ENCODE measurements at places on chromosomes 3 and 15.
A peak's percentile ranks its signal among the peaks of the same experiment; 100 is the strongest.

DNA sequence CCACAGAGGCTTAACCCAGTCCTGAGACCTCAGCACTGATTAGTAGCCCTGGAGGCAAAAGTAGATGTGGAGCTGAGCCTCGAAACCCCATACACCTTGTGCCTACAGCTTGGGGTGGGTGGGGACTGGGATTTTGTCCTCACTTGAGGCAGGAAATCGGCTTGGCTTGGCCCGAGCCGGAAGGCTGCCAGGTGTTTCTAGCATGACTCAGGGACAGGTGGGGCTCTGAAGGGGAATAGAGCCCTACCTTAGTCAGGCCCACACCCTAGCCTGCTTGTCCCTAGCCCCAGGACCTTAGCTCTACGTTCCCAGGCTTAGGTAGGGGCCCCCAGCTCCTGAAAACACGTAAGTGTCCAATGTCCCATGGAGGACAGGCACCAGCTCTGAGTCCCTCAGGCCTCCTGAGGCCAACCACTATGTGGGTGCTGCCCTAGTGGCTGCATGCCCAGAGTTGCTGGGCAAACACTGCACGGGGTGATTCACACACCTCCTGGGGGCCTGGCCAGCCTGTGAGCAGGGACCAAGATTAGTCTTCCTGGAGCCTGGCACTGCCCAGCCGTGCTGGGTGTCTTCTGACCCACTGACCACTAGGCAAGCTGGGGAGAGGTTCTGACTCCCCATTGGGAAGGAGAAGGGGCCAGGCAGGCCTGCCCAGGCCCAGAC lies 3.1 kb downstream of the MST1R start:
- no peaks in the 10 kb centered on the region for H3K27me3 ChIP-seq
- no peak overlapping the region for H3K4me3 ChIP-seq
- H3K27ac ChIP-seq, result no peak overlapping the region

DNA sequence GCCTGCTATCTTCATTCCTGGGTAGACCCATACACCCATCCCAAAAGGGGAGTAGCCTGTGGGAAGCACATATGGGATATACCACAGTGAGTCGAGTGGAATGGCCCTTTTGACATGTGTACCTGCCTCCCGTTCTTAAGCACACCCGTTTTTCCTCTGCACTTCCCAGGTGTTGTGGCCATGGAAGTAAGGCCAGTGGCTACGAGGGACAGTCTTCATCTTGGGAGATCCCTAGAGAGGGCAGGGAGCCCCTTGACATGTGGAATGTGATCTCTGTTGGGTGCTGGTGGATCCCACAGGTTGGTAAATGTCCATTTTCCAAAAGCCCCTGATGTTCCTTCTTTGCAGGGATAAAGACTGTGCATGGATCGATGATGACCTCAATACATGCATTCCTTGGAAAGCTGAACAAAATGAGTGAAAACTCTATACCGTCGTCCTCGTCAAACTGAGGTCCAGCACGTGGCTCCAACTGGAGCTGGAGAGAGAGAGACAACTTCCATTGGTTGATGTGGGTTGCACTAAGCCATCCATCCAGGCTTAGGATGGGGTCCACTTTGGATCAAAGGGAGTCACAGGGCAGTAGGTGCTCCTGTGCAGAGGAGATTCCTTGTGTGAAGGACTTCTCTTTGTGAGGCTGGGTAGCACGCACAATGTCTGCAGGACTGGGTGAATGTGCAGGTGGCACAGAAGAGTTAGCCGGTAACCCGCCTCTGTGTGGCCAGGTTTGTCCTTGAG lies 136.8 kb downstream of the SNRPN start:
- peaks cover 87% of the 10 kb centered on the region for H3K36me3 ChIP-seq
- no peak overlapping the region for H3K4me3 ChIP-seq
- no peak for DNase-seq
- no peaks in the 10 kb centered on the region for H3K4me1 ChIP-seq
- H3K27ac ChIP-seq, result no peak overlapping the region

GRCh38 chr3:47225310-47225906 lies 57.2 kb downstream of the KIF9 start:
- H3K4me3 ChIP-seq, result peak overlapping the region; percentile 10
- H3K4me1 ChIP-seq, result peaks cover 34% of the 10 kb centered on the region
- no peaks in the 10 kb centered on the region for H3K27me3 ChIP-seq
- no peak overlapping the region for H3K27ac ChIP-seq

DNA sequence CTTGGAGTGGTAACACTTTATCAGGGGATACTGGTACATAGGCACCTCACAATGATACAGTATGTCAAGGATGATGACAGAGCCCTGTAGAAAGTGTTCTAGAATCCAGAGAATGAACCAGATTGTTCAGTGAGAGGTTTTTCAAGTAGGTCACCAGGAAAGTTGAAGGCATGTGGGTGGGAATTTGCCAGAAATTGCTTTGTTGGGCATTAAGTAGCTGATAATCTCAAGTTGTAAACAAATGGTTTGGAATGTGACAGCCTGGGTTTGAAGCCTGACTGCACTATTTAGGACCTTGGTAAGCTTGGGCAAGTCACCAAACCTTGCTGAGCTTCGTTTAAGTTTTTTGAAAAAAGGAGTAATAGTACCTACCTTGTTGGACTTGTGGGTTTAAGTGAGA lies 12.5 kb downstream of the SLC35G2 start:
- no peaks in the 10 kb centered on the region for H3K4me1 ChIP-seq
- peaks cover 5% of the 10 kb centered on the region for H3K36me3 ChIP-seq
- DNase-seq, result no peak
- H3K4me3 ChIP-seq, result no peak overlapping the region
- peaks cover 24% of the 10 kb centered on the region for H3K27me3 ChIP-seq

- H3K27ac ChIP-seq, result no peak overlapping the region
- no peak overlapping the region for H3K4me3 ChIP-seq
- DNase-seq, result no peak
- peaks cover 8% of the 10 kb centered on the region for H3K4me1 ChIP-seq
- no peaks in the 10 kb centered on the region for H3K36me3 ChIP-seq
Measured at GRCh38 chr15:68272721-68273271, 4.7 kb upstream of the FEM1B start.

GRCh38 chr3:12237912-12238650 lies 50.8 kb upstream of the PPARG start:
- H3K4me1 ChIP-seq, result no peaks in the 10 kb centered on the region
- no peak for DNase-seq
- peaks cover 15% of the 10 kb centered on the region for H3K27me3 ChIP-seq
- H3K4me3 ChIP-seq, result no peak overlapping the region

- no peak for DNase-seq
- no peaks in the 10 kb centered on the region for H3K27me3 ChIP-seq
- no peak overlapping the region for H3K27ac ChIP-seq
- H3K4me1 ChIP-seq, result peaks cover 5% of the 10 kb centered on the region
- H3K36me3 ChIP-seq, result peaks cover 15% of the 10 kb centered on the region
Measured at GRCh38 chr3:104632521-104632920, 734.2 kb upstream of the ALCAM start.

- no peaks in the 10 kb centered on the region for H3K36me3 ChIP-seq
- no peak overlapping the region for H3K4me3 ChIP-seq
- peaks cover 25% of the 10 kb centered on the region for H3K27me3 ChIP-seq
- no peak overlapping the region for H3K27ac ChIP-seq
Measured at GRCh38 chr15:66655511-66655910, 46.5 kb upstream of the SMAD6 start.

GRCh38 chr3:46469680-46470357 lies 5.1 kb upstream of the LTF start:
- H3K27ac ChIP-seq, result no peak overlapping the region
- H3K27me3 ChIP-seq, result peaks cover 24% of the 10 kb centered on the region
- H3K4me3 ChIP-seq, result no peak overlapping the region
- peaks cover 2% of the 10 kb centered on the region for H3K36me3 ChIP-seq
- H3K4me1 ChIP-seq, result no peaks in the 10 kb centered on the region

GRCh38 chr15:66017000-66017399 lies 147.7 kb downstream of the RAB11A start:
- H3K4me3 ChIP-seq, result no peak overlapping the region
- H3K36me3 ChIP-seq, result no peaks in the 10 kb centered on the region
- no peak for DNase-seq
- peaks cover 15% of the 10 kb centered on the region for H3K27me3 ChIP-seq
- no peak overlapping the region for H3K27ac ChIP-seq

GRCh38 chr3:78186404-78186803 lies 1146.5 kb downstream of the ROBO2 start:
- H3K27me3 ChIP-seq, result no peaks in the 10 kb centered on the region
- no peak for DNase-seq
- H3K4me3 ChIP-seq, result no peak overlapping the region
- no peaks in the 10 kb centered on the region for H3K4me1 ChIP-seq

- H3K4me3 ChIP-seq, result no peak overlapping the region
- no peak for DNase-seq
- no peaks in the 10 kb centered on the region for H3K36me3 ChIP-seq
- H3K4me1 ChIP-seq, result peaks cover 8% of the 10 kb centered on the region
- no peak overlapping the region for H3K27ac ChIP-seq
- H3K27me3 ChIP-seq, result peaks cover 2% of the 10 kb centered on the region
Measured at GRCh38 chr3:52039846-52040245, 16.5 kb downstream of the DUSP7 start.

GRCh38 chr3:66477856-66478255 lies 23.0 kb downstream of the LRIG1 start:
- H3K4me3 ChIP-seq, result no peak overlapping the region
- H3K27me3 ChIP-seq, result peaks cover 4% of the 10 kb centered on the region
- no peak for DNase-seq
- peaks cover 7% of the 10 kb centered on the region for H3K4me1 ChIP-seq
- H3K27ac ChIP-seq, result no peak overlapping the region
- peaks cover 3% of the 10 kb centered on the region for H3K36me3 ChIP-seq

GRCh38 chr15:77440378-77440999 lies 19.8 kb downstream of the HMG20A start:
- peaks cover 2% of the 10 kb centered on the region for H3K36me3 ChIP-seq
- peaks cover 19% of the 10 kb centered on the region for H3K4me1 ChIP-seq
- no peaks in the 10 kb centered on the region for H3K27me3 ChIP-seq
- H3K4me3 ChIP-seq, result no peak overlapping the region
- H3K27ac ChIP-seq, result no peak overlapping the region

DNA sequence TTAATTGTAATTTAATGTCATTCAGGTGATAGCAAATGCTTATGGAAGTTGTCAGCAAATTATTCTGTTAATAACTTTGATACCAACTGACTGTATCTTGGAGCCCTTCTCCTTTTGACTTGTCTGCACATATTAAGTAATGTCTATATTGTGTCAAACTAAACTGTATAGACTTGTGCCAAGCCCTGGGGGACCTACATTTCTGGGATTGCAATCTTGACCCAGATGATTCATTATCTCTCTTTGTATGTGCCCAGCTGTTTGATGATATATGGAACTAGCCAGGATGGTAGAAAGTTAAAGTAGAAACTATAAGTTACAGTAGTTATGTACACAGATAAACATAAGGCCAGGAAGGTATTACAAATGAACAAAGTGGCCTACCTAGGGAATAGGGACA lies 402.8 kb upstream of the RARB start:
- no peaks in the 10 kb centered on the region for H3K36me3 ChIP-seq
- no peak overlapping the region for H3K27ac ChIP-seq
- no peaks in the 10 kb centered on the region for H3K27me3 ChIP-seq
- no peak overlapping the region for H3K4me3 ChIP-seq
- no peak for DNase-seq
